GM19239 (cell line): ENCODE measurements at places on chromosomes 4 and X.

DNA sequence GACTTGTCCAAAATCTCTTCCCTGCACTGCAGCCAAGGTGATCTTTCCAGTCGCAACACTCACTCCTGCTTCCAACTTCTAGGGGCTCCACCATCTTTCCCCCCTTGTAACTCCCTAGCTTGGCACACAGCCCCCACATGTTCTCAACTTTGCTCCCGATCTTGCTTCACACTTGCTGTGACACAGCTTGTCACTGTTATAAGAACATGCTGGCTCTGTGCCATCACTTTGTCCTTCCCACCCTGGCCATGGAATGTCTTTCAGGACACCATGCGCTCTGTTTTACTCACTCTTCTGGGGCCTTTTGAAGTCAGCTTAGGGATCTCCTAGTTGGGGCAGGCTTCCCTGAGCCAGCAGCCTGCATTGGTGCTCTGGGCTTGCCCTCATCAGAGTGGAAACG, 2.5 kb downstream of the NSDHL start:
- DNase-seq = no peak

DNA sequence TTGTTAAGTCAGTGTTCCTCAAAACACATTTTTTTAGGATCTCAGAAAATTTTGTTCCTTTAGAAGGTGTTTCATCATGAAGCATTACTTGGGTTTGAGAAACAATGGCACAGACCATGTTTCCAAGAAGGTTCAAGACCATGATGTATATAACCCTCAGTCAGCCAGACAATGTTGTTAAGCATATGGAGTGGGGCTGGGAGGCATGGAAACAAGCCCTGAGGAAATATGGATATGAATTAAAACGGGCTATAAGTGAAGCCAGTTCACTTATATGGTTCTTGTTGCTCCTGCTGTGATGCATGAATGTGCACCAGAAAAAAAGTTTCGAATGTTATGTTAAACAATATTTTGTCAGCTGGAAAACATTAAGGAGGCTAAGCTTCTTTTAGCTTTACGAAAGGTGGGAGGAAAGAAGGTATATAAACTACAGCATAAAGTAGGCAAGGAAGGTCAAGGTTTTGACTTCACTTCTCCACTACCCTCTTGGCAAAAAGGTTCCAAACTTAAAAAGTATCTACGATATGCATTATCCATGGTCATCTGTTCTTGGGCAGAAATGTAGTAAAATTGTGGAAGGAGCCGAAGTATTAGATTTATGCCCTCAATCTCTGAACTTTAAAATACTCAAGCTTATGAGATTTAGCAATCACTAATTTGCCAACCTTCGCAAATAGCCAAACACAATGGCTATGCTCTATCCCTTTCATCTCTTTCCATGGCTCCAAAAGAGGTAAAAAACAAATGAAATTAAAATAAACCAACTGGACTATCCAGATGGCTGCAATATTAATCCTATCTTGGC, 277.3 kb downstream of the CHIC1 start:
- no peak for DNase-seq

DNA sequence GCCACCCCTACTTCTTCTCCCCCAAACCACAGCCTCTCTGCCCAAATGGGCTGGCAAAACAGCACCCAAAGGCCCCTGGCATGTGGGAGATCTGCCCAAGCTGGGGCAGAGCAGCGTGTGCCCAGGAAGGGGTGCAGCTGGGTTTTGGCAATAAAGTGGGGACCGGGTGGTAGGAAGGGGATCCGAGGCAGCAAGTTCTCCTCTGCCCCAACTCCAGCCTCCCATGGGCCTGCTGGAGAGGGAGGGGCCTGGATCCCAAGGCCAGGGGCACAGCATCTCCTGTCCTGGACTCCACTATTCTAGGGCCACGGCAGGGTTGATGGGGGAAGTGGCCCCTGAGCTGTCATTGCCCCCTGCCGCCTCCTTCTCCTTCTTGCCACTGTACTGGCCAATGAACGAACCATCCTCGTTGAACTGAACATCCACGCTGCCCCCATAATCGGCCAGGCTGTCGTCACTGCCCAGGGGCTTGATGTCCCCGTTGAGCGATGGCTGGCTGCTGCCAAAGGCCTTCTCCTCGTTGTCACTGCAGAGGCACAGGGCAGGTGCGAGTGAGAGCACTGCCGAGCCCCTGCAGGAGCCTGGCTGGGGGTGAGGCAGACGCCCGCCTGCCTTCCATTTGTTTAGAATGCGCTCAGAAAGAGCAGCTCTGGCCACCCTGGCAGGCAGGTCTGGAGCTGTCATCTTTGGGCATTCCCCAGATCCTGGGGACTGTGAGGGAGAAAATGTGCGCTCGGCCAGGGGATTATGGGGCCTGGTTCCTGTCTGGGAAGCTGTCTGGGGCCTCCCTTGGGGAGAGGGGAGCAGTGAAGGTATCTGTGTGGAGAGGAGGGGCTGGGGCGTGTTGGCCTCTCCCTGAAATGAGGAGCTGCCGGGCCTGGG, 23.4 kb downstream of the L1CAM start:
- no peak for DNase-seq

GRCh38 chrX:108199691-108200090, 108.1 kb downstream of the ATG4A start:
- peak; percentile 2 for DNase-seq

GRCh38 chrX:118545510-118545909, 49.9 kb downstream of the DOCK11 start:
- no peak for DNase-seq

DNA sequence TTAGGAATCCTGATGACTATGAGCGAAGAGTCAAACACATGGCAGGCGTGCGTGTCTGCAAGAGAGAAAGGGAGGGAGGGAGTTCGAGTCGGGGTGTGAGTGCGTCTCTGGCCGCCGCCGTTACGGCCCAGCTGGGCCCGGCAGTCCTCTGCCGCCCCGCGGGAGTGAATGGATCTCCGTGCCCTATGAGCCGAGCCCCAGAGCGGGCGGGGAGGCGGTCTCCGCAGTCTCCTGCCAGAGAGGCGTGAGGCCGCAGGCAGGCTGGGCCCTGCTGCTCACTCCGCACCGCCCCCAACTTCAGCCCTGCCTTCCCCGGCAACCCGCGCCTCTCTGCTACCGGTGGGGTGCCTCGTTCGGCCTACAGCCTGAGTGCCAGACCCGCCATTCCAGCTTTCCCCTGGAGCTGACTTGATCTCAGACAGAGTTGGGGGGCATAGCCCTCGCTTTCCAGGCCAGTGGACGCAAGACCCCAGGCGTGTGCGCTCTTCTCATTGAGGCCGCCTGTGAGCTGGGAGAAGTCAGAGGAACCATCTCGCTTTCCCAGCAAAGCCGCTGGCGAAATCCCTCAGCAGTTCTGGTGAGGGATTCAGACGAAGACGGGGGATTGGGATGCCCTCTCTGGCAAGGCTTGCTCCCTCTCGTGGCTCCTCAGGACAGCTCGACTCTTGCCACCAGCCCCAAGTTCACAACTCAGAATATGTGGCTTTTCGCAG, 1.4 kb downstream of the SLC16A2 start:
- no peak for DNase-seq

DNA sequence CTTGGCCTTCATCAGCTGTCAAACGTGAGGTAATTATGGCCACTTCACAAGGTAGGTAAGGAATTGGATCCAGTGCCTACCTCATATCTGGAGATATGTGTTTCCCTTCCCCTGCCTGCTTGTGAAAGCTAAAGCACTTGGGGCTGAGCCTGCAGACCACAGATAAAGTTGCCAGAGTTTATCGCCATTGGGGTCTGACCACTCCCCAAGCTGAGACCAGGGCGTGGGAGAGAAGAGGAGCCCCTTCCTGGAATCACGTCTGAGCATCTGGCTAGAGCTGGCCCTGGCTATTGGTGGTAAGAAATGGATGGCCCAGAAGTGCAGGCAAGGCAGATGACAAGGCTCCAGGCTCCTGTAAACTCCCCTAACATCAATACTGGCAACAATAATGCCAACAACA, 2.7 kb downstream of the ALAS2 start:
- DNase-seq = no peak

- DNase-seq = no peak
These were observed 14.9 kb upstream of the CDKN2AIP start for GRCh38 chr4:183429489-183429888.

GRCh38 chr4:171794528-171794927, 18.7 kb upstream of the GALNTL6 start:
- no peak for DNase-seq

DNA sequence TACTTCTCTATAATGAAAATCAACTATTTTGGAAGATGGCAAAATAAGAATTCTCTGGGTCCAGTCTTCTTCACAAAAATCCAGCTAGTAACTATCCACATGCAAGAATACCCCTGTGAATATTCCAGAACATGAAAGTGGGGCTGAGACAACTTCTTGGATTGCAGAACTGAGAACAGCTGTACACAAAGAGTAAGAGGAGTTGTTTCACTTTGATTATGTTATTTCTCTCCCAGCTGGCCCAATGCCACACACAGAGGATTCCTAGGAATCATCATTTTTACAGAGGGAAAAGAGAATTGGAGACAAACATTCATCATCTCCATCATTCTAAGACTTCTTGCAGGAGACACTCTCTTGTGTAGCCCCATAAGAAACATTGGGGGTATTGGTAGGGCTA, 782.2 kb upstream of the LCORL start:
- no peak for DNase-seq

- no peak for DNase-seq
These were observed 3.5 kb downstream of the HGFAC start for GRCh38 chr4:3445111-3445820.

GRCh38 chr4:131091896-131092295, 1995.9 kb downstream of the C4orf33 start:
- no peak for DNase-seq

- DNase-seq = no peak
These were observed 103.1 kb upstream of the PCDH7 start for GRCh38 chr4:30616942-30617646.

DNA sequence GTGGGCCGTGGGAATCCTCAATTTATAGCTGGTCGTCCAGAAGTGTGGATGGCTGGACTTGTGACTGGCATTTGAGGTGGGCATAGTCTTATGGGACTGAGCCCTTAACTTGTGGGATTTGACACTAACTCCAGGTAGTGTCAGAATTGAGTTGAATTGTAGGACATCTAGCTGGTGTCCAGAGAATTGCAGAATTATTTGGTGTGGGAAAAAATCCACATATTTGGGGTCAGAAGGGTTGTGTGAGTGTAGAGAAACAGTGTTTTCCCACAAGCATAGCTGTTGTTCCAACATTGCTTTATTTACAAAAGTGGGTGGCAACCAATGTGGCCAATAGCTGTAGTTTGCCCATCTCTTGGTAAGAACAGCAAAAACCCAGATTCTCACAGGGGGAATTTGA, 91.3 kb downstream of the MOSPD2 start:
- DNase-seq = no peak

- no peak for DNase-seq
These were observed 4.3 kb downstream of the WDR44 start for GRCh38 chrX:118350221-118350620.
